AG08396 (cell line): ENCODE measurements at places on chromosomes 12 and 14.
A peak's percentile ranks its signal among the peaks of the same experiment; 100 is the strongest.

DNA sequence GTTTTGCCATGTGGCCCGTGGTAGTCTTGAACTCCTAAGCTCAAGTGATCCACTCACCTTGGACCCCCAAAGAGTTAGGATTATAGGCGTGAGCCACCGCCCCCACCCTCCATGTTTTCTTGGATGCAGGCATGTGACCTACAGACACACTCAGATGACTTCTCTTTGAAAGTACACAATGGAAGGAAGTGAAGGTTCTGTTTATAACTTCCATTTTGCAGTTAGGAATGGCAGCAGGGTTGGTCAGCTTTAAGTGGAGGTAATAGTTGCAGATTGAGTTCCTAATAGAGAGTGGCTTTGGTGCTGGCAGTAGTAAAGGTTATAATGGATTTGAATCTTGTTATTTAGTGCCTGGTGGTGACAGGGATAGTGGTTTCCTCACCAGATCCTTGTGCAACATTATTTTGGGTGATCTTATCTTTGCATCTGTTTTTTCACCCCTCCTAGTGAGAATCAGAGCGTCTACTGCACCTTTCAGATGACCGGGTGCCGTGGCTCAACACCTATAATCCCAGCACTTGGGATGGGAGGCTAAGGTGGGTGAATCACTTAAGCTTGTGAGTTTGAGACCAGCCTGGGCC is 15.3 kb downstream of the LARP4 start:
- DNase-seq: no peak

- DNase-seq: no peak
Observed at GRCh38 chr12:52580496-52580895, 6.9 kb upstream of the KRT74 start.

DNA sequence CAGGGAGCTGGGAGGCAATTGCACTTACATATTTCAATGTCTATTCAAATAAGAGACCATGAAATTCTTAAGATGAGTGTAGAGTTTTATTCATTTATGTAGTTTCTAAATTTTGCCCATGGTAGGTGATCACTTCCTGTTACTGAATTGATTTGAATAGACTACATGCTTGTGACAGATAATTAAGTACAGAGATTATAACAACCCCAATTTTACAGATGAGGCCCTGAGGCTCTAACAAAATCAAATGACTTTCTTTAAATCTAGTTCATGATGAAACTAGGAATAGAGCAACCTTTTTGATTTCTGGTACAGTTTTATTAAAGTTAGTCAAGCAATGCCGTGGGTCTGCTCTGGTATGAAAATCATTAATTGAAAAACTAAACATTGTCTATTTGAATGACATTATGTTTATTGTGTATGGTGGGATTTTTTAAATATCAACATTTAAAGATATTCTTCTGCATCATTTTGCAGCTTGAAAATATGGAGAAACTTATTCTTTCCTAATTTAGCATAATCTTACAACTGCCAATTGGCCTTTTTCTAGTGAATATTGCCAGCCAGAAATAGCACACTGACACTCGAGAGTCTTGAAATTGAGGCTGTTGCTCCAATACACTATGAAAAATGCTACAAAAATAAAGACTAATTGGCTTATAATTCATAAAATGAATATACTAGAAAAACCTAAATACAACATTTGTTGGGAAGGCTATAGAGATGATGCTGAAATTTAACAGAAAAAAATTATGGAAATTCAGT is 308.9 kb downstream of the SLC6A15 start:
- DNase-seq: no peak

- DNase-seq: no peak
Observed at GRCh38 chr12:70426620-70427019, 60.5 kb downstream of the KCNMB4 start.

DNA sequence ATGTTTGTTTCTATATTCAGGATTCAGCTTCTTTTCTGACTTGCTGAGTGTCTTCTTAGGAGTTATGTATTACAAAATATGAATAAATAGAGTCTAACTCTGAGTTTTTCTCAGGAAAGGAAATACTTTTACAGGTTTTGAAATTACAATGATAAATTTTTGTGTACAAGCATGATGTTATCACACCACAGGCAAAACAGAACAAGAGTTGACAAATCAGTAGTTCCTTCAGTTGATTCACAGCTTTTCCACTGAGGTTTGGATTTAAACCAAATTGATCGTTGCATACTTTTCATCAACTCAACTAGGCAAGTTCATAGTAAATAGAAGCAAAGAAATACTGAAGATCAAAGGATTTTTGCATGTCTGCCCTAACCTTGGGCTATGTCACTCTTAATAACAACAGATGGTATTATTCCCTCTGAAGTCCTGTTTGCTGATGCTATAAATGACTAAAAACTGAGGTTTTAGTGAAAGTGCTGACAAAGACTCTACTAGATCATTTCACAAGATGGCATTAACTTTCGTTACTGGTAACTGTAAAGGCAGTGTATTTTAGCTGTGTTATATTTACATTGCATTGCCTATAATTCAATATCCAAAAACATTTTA is 520.2 kb downstream of the FLRT2 start:
- no peak for DNase-seq

GRCh38 chr12:67039995-67040860 is 228.9 kb upstream of the CAND1 start:
- no peak for DNase-seq

- no peak for DNase-seq
Observed at GRCh38 chr12:1305791-1306500, 288.4 kb downstream of the FBXL14 start.

GRCh38 chr12:12070674-12071656 is at the start of gene BCL2L14:
Gene BCL2L14, plus strand, starts transcription at chr12:12070939. Its CDS starts 8,367 bp downstream, at chr12:12079306.
- DNase-seq: no peak

GRCh38 chr14:65206448-65207096 is 104.3 kb upstream of the MAX start:
- peak; percentile 52 for DNase-seq

- DNase-seq: no peak
Observed at GRCh38 chr12:109759595-109759994, 46.0 kb downstream of the FAM222A start.

GRCh38 chr12:131239384-131240094 is 285.8 kb downstream of the ADGRD1 start:
- no peak for DNase-seq

DNA sequence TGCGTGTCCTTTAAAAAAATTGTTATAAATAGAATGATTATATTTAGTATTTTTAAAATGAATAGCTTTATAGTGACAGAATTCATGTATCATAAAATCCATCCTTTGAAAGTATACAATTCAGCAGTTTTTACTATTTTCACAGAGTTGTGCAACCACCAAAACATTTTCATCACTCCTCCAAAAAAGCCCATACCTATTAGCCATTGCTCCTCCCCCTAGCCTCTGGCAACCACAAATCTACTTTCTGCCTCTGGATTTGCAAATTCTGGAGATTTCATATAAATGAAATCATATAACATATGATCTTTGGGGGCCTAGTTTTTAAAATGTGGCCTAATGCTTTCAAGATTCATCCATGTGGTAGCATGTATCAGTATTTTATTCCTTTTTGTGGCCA is 117.9 kb upstream of the MED13L start:
- no peak for DNase-seq

- no peak for DNase-seq
Observed at GRCh38 chr14:105240811-105241576, 7.3 kb upstream of the BTBD6 start.

DNA sequence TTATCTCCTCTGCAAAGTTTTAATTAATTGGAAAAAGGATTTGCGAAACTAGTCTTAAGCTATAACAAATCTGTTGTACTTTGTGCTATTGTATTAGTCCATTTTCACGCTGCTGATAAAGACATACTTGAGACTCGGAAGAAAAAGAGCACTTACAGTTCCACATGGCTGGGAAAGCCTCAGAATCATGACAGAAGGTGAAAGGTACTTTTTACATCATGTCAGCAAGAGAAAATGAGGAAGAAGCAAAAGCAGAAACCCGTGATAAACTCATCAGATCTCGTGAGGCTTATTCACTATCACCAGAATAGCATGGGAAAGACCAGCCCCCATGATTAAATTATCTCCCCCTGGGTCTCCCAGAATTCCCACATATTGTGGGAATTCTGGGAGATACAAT is 118.1 kb upstream of the PRKD1 start:
- no peak for DNase-seq

DNA sequence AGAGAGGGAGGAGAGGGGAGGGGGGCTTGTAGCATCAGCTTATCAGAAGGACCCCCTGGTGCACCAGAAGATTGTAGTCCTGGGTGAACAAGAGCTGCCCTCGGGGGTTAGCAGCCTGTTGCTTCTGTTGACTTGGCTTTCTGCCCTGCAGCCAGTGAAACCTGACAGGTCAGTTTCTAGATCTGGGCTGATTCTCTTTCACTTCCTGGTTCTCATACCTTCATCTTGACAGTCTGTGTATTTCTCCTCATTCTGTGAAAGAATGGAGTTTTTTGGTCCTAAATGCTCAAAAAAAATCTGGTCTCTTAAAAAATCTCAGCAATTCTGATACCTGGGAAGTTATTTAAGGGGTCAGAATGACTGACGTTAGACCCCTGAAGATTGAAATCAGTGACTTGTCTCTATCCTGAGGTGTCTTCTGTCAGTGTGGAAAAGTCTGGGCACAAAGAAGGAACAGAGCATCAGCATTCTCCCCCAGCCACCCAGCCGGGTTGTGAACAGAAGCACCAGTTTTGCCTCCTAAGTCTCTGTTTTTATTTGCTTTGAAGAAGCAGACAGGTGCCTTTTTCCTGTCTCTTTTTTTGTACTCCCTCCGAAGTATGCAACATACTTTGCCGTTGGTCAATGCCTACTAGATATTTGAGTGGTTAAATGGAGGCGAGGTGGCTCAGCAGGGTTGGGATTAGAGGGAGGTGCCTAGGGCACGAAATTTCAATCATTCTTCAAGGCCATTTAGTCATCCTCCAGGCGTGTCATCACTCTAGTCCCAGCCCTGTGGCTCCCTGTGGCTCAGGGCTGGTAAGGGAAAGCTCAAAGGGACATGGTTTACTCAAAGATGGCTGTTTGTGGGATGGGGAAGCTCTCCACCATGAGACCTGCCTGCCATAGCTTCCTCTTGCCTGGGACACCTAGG is 24.0 kb downstream of the TTC9 start:
- no peak for DNase-seq

- DNase-seq: peak; percentile 82
Observed at GRCh38 chr14:104721505-104722431, 2.3 kb upstream of the ADSS1 start.

DNA sequence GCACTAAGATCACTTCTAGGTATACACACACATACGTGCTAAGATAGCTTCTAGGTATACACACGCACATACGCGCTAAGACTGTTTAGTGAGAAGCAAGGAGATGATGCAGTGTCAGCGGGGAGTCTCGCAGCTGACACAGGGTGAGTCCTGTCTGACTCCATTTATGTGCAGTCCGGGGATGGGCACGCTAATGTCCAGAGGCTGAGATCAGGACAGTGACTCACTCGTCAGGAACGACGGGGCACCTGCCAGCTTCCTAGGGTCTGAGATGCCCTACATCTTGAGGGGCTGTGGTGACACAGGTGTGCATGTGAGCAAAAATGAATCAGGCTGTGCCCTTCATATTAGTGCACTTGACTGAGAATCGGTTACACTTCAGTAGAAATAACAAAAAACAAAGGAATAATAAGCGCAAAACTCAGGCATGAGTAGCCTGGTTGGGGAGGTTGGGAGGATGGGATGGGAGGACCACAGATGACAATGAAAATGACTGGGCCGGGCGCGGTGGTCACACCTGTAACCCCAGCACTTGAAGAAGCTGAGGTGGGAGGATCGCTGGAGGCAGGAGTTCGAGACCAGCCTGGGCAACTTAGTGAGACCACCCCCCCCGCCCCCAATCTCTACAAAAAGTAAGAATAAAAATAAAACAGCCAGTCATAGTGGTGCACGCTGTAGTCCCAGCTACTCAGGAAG is 29.1 kb upstream of the ULK1 start:
- DNase-seq: peak; percentile 2

GRCh38 chr14:102315121-102315520 is 4.4 kb upstream of the ZNF839 start:
- no peak for DNase-seq

- DNase-seq: no peak
Observed at GRCh38 chr14:32565256-32565655, 236.2 kb downstream of the AKAP6 start.

- no peak for DNase-seq
Observed at GRCh38 chr14:54261283-54261682, 135.5 kb upstream of the CDKN3 start.

DNA sequence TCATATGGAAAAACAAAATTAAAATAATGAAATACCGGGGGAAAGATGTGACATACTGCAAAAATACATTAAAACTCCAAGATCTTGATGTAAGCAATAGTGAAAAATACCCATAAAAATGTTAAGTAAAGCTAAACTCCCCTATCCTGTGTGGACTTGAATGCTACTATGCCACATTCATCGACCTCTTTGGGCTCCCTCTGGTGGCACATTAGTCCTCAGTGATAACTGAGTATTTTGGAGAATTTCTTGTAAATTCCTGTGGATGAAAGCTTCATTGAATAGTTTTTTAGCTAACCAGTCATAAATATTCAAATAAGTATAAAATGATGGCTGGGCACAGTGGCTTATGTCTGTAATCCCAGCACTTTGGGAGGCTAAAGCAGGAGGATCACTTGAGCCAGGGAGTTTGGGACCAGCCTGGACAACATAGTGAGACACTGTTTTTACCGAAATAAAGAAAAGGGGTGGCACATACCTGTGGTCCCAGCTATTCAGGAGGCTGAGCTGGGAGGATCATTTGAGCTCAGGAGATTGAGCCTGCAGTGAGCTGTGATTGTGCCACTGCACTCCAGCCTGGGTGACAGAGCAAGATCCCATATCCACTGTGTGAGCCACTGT is 42.4 kb upstream of the SGPP1 start:
- DNase-seq: peak; percentile 36
